Fibroblast of skin of abdomen (primary cell): ENCODE measurements at places on chromosomes 12 and 14.

DNA sequence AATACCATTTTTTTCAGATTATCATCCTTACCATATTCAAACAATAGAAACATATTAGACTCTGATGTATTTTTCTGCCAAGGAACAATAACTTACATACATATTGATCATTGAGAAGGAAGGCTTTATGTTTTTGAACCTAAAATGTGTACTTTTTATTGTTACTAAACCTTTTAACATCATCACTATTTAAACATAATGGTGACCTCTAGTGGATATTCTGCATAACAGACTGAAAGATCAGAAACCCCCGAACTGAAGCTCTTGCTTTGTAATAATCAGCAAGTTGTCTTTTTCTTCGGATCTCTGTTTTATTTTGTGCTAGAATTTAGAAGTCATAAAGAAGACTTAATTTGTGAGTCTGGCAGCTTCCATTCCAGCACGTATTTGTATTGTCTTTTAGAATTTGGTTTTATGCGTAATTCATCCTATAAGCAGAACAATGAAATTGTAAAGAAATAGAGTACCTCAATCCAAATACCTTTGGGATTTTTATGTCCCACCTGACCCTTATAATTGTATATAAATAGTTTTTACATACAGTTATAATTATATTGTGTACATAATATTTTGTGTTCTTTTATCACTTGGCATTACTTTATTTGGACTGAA, 125.9 kb upstream of the ATF1 start:
- peak; percentile 50 for DNase-seq

- no peak for DNase-seq
Measured at GRCh38 chr14:55152052-55152753, 23.2 kb downstream of the LGALS3 start.

DNA sequence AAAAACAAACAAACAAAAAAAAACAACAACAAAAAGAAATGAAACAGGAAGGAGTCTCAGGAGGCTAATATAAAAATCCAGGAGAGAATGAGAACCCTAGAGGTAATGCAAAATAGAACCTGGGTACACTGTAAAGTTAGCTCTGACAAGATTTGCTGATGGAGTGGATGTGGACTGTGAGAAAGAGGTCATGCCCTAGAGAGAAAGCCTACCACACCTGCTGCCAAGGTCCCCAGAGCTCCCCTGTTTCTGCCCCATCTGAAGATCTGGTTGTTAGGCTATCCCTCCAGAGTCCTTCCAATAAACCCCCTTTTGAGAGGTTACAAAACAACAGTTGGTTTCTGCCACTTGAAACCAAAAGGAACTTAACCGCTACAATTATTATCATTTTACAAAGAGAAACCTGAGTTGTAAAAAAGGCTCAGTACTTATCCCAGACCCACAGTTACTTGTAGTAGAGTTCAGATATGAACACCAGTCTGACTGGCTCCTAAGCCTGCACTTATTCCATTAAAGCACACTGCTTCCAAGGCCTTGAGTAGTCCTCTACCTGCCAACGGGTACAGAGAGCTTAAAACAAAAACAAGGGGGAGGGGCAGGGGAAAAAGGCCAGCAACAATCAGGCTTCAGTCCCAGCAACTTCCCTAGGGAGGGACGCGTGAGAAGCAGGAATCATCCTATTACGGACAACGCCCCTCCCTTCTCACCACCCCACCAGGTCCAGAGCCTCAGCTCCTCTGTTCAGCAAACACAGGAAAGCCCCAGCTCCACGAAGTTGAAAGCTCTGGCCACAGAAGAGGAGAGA, 27.7 kb downstream of the PPP1R13B start:
- DNase-seq = peak; percentile 4

- no peak for DNase-seq
Measured at GRCh38 chr12:40969796-40970195, 218.3 kb upstream of the PDZRN4 start.

GRCh38 chr12:92784797-92785562, 82.2 kb downstream of the PLEKHG7 start:
- peak; percentile 74 for DNase-seq

GRCh38 chr12:42237853-42238239, 202 bp downstream of the YAF2 start:
- no peak for DNase-seq
